NCI-H1048 (cell line): ENCODE measurements at places on chromosomes 5 and 9.

DNA sequence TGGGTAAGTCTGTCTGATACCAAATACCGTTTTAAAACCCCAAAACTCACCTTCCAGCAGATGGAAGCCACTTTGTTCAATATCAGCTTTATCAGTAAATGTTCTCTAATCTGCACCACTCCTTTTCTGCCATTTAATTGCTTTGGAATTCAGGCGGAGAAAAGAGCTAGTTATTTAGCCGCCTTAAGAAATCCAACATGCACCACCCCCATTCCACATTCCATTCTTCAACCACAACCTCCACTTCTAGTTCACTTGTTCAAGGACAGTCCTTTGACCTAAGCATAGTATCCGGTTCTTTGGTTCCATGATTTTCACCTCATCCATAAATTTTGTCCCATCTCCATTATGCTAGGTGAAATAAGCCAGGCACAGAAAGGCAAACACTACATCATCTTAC is 240.1 kb downstream of the DNAH5 start:
- DNase-seq = no peak

GRCh38 chr5:74167206-74167929 is 473.2 kb downstream of the ENC1 start:
- DNase-seq = no peak

- DNase-seq = no peak
Observed at GRCh38 chr5:132099905-132100304, 26.3 kb downstream of the CSF2 start.

- no peak for DNase-seq
Observed at GRCh38 chr9:112858625-112859147, 32.0 kb downstream of the SLC46A2 start.

DNA sequence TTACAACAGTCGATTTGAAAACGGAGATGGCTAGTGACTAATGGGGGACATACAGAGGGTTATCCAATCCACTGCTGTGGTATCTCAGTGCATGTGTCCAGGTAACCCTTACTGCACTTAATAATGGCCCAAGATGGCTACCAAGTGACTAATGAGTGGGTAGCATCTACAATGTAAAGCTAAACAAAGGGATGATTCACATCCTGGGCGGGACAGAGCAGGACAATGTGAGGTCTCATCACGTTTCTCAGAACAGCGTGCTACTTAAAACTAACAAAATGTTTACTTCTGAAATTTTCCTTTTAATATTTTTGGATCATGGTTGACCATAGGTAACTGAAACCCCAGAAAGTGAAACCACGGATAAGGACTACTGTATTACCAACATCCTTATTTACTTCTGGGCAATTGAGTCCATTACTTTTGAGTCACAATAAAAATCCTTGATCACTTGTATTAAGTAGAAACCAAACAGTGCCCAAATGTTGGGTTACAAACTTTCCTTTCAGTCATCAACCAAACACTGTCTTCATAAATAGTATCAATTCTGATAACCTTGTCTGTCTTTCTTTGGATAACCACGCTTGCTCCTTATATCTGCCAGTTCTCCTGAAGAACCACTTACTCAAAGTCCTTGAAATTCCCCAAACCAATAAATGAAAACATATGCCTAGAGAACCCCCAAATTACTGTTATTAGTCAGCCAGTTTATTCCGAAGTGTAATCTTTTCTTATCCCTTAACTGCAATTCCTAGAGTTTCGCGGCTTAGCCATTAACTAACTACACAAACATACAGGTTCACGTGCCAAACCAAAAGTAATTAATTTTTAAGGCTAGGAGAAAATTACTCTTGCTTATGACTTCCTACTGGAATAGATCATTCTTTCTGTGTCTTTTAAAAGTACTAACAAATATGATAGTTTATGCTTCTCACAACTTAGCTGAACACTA is 59.7 kb downstream of the ELL2 start:
- no peak for DNase-seq
